ENCODE measurements at places on chromosomes 1 and 21.

DNA sequence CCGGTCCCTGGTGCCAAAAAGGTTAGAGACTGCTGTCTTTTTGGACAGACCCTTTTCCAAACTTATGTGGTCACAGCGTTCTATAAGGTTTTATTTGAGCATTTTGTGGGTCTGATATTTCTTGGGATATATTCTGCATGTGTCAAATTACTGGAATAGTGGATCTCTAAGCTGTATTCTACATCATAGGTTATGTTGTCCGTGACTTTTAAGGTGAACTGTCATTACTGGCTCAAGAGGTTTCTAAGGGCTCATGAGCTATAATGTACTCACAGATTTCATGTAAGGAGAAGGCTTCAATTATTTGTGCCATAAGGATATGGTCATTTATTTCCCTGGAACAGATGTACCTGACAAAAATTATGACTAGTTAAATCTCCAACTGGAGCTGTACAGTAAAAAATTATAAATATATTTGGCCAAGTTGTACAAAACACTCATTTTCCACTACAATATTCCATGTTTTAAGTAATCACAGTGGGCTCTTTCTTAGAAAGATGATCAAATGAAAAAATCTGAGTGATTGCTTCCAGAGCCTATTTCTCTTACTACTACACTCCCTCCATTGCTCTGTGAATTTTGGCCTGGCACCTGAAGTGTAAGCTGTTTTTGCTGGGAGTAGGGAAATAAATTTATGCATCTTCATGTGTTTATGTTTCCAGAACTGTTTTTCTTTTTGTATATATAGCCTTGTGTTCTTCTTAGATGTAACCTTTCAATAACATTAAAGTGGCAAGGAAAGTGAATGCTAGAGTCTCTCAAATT lies 538.1 kb upstream of the ZRANB2 start:
- DNase-seq, result no peak

- DNase-seq, result peak; percentile 3
Measured at GRCh38 chr1:200242110-200243041, 167.5 kb downstream of the ZNF281 start.

- no peak for DNase-seq
Measured at GRCh38 chr1:184567637-184568036, 180.8 kb downstream of the C1orf21 start.

DNA sequence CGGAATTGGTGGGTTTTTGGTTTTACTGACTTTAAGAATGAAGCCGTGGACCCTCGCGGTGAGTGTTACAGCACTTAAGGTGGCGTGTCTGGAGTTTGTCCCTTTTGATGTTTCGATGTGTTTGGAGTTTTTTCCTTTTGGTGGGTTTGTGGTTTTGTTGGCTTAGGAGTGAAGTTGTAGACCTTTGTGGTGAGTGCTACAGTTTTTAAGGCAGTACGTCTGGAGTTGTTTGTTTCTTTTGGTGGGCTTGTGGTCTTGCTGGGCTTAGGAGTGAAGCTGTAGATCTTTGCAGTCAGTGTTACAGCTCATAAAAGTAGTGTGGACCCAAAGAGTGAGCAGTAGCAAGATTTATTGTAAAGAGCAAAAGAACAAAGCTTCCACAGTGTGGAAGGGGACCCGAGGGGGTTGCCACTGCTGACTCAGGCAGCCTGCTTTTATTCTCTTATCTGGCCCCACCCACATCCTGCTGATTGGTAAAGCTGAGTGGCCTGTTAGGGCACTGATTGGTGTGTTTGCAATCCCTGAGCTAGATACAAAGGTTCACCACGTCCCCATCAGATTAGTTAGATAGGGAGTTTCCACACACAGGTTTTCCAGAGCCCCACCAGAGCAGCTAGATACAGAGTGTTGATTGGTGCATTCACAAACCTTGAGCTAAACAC lies 20.9 kb downstream of the HENMT1 start:
- DNase-seq, result no peak

GRCh38 chr1:161849518-161849917 lies 83.4 kb downstream of the ATF6 start:
- DNase-seq, result no peak

- DNase-seq, result no peak
Measured at GRCh38 chr1:16302709-16303627, 49.3 kb downstream of the FBXO42 start.

GRCh38 chr21:43297989-43298388 lies 128.9 kb downstream of the SIK1 start:
- no peak for DNase-seq

DNA sequence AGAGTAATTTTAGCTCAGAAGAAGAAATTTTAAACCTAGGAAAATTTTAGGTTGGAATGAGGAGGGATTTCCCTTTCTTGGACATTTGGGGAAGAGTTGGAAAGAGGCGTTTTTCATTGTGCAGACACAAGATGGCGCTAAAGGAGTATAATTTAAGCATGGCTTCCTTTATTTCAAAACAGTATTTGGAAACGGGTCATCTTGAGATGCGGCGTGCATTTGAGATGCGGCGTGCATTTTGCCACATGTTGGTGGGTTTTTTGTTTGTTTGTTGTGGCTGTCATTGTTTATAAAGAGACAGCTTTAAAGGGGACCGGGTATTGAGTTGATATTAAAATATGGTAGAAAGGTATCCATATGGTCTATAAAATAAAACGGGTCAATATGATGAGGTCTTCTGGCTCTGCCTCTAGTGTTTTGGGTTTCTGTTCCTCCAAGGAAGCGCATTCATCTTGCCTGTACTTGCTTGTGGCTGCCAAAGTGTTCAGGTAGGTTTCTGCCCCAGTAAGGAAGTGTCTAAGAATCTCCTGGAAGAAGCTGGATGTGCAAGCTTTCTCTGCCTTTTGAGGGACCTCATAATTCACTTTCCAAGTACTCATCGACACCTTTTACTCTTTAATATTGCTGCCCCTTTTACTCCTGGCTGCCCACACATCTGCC lies 210.3 kb downstream of the SLC35F3 start:
- peak; percentile 42 for DNase-seq

DNA sequence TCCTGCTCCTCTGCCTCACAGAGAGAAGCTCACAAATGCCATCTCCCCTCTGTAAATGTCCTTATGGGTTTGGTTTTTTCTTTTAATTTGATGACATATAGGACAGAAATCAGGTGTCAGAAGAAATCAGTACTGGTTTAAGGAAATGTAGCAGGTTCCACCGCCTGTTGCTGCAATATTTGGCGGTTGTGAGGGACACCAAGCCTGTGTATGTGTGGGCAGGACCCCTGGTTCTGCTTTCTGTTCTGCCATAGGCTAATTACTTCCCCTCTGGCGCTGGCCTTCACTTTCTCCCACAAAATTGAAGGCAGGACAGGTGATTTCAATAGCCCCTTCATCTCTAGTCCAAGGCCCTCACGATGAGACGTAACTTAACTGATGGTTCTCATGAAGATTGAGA lies 69.2 kb downstream of the PRDM2 start:
- no peak for DNase-seq

GRCh38 chr1:156726549-156727226 lies 1.6 kb upstream of the METTL25B start:
- DNase-seq, result no peak

DNA sequence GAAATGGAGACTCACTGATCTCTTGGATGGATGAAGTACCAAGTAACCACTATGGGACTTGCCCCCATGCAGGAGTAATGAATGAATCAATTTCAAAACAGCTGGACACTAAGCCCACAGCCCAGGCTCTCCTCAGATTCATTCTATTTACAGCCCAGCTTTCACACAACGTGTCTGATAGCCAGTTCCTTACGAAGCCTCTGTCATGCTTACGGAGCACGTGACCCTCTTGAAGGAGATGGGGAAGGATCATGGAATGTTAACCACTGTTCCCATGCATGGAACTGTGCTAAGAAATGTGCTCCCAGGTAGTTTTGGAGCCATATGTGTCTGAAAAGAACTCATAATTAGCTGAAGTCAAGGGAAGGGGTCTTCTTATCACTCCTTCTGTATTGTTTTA lies 124.1 kb downstream of the KIF26B start:
- DNase-seq, result no peak

GRCh38 chr21:40461008-40461407 lies 385.9 kb downstream of the DSCAM start:
- DNase-seq, result no peak

DNA sequence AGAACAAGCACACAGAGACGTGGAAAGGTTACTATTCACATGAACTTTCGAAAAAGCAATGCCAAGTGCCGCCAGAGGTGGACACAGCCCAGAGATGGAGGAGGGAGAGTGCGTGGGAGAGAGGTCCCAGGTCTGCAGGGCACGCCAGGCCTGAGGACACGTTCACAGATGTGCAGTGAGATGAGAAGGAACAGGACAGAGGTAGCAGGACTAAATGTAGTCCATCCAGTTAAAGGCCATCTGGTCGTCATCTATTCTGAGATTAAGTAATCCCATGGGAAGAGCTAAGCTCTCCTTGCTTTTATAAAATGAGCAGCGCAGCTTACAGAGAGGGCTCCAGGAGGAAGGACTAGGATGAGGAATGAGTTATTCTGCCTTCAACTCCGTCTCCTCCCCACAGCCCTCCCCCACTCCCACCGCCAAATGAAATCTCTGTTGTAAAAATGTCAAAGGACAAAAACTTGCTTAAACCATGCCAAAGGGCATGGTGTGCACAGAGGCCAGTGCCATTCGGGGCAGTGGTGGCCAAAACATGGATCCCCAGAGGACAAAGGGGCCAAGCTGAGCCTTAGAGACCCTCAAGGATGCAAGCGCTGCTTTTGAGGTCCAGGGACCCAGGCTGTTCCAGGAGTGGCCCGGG lies 85.4 kb upstream of the SLC25A33 start:
- DNase-seq, result no peak

- no peak for DNase-seq
Measured at GRCh38 chr1:63693944-63694571, 79.8 kb upstream of the ROR1 start.

GRCh38 chr1:165397944-165398343 lies 41.4 kb upstream of the LMX1A start:
- no peak for DNase-seq

GRCh38 chr1:4796161-4797015 lies 142.0 kb downstream of the AJAP1 start:
- no peak for DNase-seq

DNA sequence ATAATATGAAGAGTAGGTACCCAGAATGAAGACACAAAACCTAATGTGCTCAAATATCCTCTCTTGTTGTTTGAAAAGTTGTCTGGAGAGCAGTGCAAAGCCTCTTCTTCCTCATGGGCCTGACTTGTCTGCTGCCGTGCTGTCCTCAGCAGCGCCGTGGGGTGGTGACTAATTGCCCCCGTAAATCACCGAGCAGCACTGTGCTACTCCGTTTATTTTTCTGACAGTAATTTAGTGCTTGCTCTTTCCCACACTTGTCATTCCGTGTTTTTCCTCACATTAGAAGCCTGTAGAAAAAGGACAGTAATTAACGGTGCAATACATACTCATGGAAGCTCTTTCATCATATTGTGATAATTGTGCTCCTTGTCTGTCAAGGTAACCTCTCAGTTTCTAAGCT lies 114.8 kb upstream of the BARHL2 start:
- no peak for DNase-seq

DNA sequence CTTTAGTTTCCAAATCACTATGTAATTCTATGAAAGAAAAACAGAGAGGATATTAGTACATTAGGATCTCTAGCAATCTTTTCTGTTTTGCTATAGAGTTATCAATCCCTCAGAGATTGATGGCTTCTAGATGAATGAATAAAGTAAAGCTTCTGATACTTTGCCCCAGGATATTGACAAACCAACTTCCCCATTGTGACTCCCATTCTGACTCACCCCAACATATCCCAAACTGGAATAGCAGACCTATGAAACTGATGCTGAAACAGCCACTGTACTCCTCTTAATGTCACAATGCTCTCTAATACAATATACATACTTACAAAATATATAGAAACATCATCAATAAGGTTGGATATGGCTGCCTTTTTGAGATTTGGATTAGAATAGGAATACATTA lies 442.1 kb upstream of the NR5A2 start:
- DNase-seq, result no peak

GRCh38 chr1:160863061-160863773 lies 530 bp upstream of the CD244 start:
- DNase-seq, result no peak

DNA sequence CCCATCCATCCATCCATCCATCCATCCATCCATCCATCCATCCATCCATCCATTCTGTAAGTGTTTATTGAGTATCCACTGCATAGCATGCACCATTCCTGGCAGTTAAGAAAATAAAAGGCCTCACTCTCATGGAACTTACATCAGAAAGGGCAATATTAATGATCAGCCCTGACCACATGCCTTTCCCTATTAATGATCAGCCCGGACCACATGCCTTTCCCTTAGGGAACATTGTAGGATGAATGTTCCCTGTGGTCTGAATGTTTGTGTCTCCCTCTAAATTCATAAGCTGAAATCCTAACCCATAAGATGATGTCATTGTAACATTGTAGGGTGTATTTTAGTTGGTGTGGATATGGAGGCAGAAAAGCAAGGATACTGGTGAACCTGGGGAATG lies 365.8 kb downstream of the KIF26B start:
- DNase-seq, result no peak

DNA sequence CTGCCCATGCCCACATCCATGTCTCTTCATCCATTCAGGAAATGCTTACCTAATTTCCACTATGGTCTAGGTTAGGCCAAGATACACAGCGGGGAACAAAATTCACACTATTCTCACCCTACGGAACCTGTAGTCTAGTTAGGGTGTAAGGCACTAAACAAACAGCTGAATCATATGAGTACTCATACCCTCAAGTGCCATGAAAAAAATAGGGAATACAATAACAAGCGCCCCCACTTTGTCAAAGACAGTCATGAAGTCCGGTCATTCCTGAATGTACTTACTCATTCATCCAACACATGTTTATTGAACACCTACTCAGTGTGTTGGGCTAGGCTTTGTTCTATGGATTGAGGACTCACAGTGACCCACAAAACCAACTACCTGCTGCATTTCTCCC lies 6.2 kb upstream of the FYB2 start:
- DNase-seq, result no peak

GRCh38 chr1:200279810-200280411 lies 129.9 kb downstream of the ZNF281 start:
- peak; percentile 29 for DNase-seq

DNA sequence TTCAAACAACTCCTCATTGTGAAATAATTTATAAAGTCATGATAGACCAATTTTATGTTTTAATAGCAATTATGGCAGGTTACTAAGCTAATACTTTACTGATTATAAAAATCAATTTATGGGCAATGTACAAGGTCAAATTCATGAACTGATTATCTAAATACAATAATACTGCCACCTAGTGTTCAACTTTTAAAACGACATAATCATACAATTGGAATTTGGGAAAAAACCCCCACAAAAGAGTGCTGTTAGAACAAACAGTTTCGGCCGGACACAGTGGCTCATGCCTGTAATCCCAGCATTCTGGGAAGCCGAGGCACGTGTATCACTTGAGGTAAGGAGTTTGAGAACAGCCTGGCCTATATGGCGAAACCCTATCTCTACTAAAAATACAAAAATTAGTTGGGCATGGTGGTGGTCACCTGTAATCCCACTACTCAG lies 14.0 kb downstream of the GTF2B start:
- DNase-seq, result no peak

- no peak for DNase-seq
Measured at GRCh38 chr21:26546446-26547097, 26.5 kb downstream of the CYYR1 start.

- DNase-seq, result no peak
Measured at GRCh38 chr1:46431695-46432094, 37.6 kb downstream of the FAAH start.

GRCh38 chr1:9388335-9389180 lies 95.9 kb downstream of the SPSB1 start:
- DNase-seq, result no peak
